Calu3 (cell line): ENCODE measurements at places on chromosomes 13 and 19.

GRCh38 chr19:10061717-10062310 lies 24.3 kb upstream of the SHFL start:
- DNase-seq, result no peak

- DNase-seq, result peak; percentile 3
Observed at GRCh38 chr13:37617173-37617572, 18.6 kb upstream of the POSTN start.

- no peak for DNase-seq
Observed at GRCh38 chr13:109481040-109481439, 305.3 kb downstream of the IRS2 start.

GRCh38 chr19:17765069-17765618 lies 13.9 kb downstream of the FCHO1 start:
- DNase-seq, result peak; percentile 37

GRCh38 chr13:106524108-106524507 lies 11.4 kb downstream of the EFNB2 start:
- DNase-seq, result no peak

- DNase-seq, result no peak
Observed at GRCh38 chr13:92894447-92894846, 332.2 kb upstream of the GPC6 start.

DNA sequence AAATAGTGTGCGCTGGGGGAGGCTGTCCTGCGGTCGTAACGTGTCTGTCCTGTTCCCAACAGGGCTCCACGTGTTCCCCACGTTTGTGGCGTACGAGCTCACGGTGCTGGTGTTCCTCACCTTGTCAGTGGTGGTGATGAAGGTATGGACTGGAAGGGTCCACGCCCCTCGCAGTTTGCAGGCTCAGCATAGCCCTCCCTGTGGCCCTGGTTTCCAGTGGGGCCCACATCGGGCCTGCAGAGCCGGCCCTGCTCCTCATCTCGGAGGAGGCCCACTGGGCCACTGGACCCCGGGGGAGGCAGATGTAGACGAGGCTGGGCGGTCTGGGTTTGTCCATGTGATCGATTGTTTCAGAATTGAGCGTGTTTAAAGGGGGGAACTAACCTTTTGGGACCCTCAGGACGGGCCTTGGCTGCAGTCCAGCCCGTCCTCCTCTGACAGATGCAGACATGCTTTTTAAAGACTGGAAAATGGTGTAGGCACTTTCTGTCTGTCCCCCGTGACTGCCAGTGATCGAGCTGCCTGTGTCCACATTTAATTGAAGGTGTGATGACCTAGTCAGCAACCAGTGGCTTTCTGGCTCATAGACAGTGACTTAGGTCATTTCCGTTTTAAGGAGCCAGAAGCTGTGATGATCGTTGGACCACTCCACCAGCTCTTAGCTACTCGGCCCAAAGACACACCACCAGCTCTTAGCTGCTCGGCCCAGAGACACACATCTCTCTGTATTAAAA lies 37.1 kb upstream of the TFDP1 start:
- DNase-seq, result no peak

- DNase-seq, result no peak
Observed at GRCh38 chr13:82011355-82011754, 1670.4 kb upstream of the SPRY2 start.

DNA sequence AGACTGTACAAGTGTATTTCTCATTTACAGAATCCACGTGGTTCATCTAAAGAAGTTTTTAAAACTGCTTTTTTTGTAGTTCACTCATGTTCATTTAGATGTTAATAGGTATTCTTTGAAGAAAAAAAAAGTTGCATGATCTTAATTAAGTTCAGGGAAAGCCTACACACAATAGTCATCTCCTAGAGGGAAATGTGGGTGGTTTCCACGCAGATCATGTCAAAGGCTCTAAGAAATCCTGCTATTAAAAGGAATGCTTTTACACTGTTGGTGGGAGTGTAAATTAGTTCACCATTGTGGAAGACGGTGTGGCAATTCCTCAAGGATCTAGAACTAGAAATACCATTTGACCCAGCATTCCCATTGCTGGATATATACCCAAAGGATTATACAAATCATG lies 312.3 kb downstream of the GPC5 start:
- DNase-seq, result no peak

DNA sequence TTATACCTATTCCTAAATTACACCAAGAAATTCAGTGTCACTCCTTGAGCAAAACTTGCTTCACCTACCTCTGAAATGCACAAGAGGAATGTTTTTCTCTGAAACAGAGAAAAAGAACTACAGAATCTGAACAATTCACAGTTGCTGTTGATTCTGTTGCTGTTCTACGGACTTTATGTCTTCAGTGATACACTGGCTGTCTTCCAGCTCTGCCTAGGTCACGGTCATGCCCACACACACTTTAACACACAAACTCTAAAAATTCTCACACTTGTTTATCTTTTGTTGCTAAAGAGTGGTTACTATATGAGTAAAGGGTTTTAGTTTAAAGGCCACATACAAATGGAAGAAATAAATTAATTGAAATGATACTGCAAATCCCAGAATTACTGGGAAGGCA lies 124.4 kb upstream of the SPRY2 start:
- DNase-seq, result no peak

DNA sequence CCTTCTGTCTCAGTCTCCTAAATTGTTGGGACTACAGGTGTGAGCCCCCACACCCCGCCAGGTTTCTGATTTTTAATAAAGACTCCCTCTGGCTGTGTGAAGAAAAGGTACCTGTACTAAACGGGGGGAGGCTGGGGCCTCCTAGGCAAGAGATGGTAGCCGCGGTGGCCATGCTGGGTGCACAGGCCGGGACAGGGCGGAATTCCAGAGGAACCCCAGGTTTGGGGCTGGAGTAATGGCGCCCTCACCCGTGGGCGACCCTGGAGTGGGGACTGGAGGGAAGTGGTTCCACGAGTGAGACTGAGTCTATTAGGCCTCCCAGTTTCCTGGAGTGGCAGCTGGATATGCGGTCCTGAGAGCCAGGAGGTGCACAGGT lies 1.6 kb upstream of the CBARP start:
- no peak for DNase-seq

- no peak for DNase-seq
Observed at GRCh38 chr19:42465827-42466280, 23.1 kb upstream of the CXCL17 start.

DNA sequence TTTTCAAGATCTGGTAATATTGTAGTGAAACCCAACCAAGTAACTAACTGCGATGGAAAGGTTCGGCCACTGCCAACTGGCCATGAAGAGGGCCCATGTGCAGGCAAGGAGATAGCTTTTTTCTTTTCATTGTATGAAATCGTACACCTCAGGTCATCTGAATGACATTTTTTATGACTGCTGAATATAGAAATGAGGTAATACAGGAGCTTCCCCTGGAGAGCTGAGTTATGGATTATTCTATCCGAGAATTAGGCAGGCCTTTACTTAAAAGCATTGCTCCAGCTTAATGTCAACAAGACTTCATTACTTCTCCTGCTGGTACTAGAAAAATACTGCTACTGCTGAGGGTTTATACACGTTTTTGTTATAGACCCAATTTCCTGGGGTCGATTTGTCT lies 1215.6 kb downstream of the EFNB2 start:
- no peak for DNase-seq

- no peak for DNase-seq
Observed at GRCh38 chr19:22517496-22518411, 95.6 kb upstream of the ZNF98 start.

DNA sequence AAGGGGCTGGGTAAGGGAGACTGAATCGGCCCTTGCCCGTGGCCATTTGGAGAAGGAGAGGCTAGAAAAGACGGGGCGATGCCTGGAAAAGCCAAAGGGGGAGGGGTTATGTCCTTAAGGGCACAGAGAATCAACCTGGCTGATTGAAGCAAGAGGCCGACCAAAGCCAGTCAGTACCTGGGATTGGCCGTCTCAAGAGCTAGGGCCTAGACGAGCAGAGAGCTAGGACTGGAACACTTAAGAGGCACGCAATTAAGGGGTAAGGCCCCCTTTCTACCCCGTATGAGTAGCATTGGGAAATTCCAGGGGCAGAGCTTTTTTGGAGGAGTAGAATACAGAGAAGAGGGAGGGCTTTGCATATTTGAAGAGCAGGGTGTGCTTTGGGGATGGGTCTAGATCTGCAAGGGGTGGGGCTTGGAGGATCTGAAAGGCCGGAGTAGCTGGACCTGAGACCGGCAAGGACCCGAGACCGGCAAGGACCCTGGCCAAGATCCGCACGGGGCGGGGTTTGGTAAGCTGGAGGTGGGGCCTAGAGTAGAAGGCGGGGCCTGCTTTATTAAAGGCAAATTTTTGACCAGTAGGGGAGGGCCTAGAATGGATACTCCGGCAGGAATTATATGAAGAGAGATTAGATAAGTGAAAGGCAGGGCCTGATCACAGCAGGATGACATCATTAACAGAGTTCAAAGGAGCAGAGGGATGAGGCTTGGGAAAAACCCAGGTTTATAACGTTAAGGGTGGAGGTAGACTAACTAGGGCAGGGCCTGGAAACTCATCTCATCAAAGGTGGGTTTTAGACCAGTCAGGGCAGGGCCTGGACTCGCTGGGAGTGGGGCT lies 10.7 kb upstream of the CACNG6 start:
- DNase-seq, result peak; percentile 98

GRCh38 chr13:114115191-114115671 lies 17.2 kb downstream of the RASA3 start:
- DNase-seq, result peak; percentile 6
